ENCODE measurements at places on chromosomes 12 and 14.

GRCh38 chr12:119840582-119840981 is 36.5 kb downstream of the CIT start:
- DNase-seq, result no peak

GRCh38 chr14:39621223-39621622 is 189.0 kb upstream of the FBXO33 start:
- no peak for DNase-seq

DNA sequence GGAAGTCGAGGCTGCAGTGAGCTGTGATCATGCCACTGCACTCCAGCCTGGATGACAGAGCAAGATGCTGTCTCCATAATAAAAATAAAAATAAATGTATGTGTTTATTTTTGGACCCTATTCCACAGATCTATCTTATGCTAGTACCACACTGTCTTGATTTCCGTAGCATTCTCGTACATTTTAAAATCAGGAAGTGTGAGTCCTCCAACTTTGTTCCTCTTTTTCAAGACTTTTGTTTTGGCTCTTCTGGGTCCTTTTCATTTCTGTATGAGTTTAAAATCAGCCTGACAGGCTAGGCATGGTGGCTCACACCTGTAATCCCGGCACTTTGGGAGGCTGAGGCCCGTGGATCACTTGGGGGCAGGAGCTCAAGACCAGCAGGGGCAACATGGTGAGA is 25.8 kb downstream of the DAO start:
- no peak for DNase-seq

DNA sequence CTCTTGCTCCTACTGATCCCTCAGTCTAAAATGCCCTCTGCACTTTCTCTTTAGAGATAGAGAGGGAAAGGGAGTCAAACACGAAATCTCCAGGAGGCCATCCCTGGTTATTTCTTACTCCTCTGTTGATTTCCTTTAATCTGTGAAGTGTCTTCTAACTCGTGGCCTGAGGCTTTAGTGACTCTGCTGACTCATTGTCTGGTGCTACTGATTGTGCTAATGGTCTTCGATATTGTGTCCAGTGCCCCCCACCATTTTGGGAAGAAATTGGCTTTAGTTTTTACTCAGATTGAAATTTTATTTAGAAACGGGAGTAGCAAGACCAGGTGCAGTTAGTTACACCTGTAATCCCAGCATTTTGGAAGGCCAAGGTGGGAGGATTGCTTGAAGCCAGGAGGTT is 839 bp downstream of the CLEC9A start:
- no peak for DNase-seq

GRCh38 chr12:127767656-127768055 is 499.3 kb upstream of the TMEM132C start:
- DNase-seq, result no peak

- no peak for DNase-seq
These were observed 146.3 kb upstream of the CNOT2 start for GRCh38 chr12:70096759-70097410.

GRCh38 chr12:124716208-124717130 is 147.2 kb downstream of the SCARB1 start:
- no peak for DNase-seq

DNA sequence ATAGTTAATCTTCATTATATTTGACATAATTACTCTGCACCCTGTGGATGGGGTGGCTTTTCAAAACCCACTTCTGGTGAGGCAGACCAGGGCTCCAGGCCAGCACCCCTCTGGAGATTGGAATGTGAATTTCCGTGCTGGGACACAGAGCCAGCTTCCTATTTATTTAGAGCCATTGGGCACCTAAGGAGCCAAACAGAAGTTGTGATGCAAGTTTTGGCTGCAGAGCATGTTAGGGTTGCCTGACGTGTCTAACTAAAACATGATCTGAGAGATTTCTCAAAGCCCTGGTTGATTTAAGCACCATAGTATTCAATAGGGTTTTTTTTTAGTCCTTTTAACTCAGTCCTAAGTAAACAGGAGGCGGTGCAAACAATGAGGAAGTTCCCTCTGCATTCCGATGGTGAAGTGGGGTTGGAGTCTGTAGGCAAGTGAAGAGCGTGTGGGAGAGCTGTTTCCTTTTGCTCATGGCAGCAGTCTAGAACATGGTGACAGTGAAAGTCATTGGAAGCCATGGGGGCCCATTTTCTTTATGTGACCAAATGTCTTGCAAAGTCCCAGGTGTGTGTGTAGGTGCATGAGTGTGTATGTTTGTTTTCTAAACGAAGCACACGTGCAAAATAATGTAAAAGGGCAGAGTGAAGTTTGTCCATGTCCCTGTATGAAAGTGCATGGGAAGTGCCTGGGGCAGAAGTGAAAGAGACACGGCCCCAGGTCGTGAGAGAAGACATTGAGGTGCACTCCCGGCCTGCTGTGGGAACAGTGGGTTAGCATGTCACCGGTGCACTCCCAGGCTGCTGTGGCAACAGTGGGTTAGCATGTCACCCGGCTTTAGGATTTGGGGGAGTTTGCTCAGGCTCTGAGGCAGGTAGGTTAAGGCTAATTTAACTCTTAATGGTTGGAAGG is 117.7 kb downstream of the PRKCH start:
- no peak for DNase-seq

DNA sequence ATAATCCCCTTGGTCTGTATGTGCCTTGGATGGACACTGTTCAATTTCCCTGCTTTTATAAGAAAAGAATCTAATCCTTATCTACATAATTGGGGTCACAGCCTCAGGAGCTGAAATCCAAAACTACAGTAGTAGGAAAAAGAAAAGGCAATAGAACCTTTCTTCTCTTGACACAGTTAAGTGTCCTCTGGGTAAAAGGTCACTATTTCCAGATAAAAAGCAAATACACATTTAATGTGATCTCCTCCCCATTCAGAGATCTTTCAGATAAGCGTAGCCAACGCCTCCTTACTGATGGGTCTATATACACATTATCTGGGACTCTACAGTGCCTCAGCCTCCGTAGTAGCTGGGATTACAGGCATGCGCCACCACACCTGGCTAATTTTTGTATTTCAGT is 73.4 kb downstream of the CLIP1 start:
- DNase-seq, result no peak

GRCh38 chr12:53205747-53206419 is 1.2 kb downstream of the ITGB7 start:
- DNase-seq, result peak; percentile 35

DNA sequence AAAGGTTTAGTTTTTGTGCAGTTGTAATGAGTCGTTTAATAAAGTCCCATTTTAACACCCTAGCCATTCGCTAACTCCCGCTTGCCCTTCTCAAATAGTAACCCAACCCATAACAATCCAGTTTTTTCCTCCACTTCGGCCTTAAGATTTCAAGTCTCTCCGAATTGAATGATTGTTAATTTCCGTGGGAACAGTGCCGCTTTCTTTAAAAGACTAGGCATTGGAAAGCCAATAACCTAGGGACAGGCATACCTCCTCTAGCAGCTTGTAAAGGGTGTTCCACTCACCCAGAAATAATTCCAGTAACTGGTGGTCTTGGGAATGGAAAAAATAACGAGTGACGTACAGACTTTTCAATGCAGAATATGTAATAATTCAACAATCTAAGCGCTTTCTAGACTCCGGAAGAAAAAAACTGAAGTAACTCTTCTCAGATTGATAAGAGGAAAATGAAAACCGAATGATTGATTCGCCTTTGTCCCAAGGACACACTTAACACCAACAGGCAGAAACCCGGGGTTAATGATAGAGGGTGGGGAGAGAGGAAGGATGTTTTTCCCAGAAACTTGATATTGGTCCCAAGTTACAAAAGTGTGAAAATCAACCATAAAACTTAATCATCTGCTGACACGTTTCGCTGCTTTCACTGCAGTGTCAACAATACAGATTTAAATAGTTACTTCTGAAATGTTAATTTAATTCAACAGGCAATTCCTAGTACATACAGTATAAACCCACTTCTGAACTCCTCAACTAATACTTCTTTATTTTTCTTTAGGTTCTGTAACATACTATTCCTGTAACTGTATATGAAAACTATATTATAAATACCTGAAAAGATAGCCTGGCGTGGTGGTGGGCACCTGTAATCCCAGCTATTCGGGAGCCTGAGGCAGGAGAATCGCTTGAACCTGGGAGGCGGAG is 1.0 kb upstream of the SINHCAF start:
- DNase-seq, result no peak

- no peak for DNase-seq
These were observed 17.8 kb downstream of the TAS2R50 start for GRCh38 chr12:10968765-10969456.

DNA sequence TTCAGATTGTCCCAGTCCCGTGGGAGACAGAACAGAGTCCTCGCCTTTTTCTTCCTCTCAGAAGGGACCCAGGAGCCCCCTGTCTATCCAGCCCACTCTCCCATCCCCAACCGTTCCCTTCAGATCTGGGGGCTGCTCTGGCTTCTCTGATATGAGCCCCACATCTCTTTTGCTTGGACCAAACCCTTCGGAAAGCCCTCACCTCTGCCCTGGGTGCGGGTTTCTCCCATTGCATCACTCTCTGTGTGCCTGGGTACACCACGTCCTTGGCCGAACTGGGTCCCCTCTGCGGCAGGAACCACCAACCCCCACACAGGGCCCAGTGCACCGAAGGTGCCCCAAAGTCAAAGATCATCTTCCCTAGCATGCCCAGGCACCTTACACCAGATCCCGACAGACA is 87.8 kb downstream of the DICER1 start:
- DNase-seq, result no peak

- DNase-seq, result no peak
These were observed 53.5 kb upstream of the RNU6-8 start for GRCh38 chr14:32256576-32256975.

DNA sequence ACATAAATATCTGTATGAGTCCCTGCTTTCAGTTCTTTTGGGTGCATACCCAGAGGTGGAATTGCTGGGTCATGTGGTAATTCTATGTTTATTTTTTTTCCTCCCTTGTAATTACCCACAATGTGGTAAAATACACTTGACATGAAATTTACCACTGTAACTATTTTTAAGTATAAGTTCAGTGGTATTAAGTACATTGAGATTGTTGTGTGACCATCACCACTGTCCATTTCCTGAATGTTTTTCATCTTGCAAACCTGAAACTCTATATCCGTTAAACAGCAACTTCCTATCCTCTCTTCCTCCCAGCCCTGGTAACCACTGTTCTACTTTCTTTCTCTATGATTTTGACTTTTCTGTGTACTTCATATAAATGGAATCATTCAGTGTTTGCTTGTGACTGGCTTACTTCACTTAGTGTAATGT is 51.4 kb downstream of the BORCS5 start:
- no peak for DNase-seq

- no peak for DNase-seq
These were observed 28.0 kb downstream of the ERH start for GRCh38 chr14:69370061-69370460.

- DNase-seq, result no peak
These were observed 64.2 kb upstream of the EEA1 start for GRCh38 chr12:92993259-92993658.

DNA sequence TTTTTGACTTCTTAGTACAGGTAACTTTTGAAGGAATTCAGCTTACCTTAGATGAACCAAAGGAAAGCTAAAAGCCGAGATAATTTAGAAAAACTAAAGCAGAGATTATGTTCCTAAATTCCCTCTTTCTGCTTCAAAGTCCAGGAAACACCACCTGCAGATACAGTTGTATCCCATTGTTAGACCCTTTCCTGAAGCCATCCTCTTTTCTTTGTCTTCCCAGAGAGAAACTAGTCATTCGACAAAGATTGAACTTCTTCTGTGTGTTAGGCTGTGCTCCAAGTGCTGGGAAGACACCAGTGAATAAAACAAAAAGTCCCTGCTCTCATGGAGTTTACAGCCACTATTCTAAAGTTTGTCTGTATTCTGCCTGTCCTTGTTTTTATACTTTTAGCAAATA is 29.3 kb downstream of the PPM1A start:
- DNase-seq, result no peak

- DNase-seq, result no peak
These were observed 34.9 kb upstream of the AEBP2 start for GRCh38 chr12:19404242-19404880.

GRCh38 chr14:59595071-59595470 is 18.5 kb upstream of the CCDC175 start:
- DNase-seq, result no peak

- DNase-seq, result no peak
These were observed 38.3 kb upstream of the CATSPERB start for GRCh38 chr14:91770185-91770584.

DNA sequence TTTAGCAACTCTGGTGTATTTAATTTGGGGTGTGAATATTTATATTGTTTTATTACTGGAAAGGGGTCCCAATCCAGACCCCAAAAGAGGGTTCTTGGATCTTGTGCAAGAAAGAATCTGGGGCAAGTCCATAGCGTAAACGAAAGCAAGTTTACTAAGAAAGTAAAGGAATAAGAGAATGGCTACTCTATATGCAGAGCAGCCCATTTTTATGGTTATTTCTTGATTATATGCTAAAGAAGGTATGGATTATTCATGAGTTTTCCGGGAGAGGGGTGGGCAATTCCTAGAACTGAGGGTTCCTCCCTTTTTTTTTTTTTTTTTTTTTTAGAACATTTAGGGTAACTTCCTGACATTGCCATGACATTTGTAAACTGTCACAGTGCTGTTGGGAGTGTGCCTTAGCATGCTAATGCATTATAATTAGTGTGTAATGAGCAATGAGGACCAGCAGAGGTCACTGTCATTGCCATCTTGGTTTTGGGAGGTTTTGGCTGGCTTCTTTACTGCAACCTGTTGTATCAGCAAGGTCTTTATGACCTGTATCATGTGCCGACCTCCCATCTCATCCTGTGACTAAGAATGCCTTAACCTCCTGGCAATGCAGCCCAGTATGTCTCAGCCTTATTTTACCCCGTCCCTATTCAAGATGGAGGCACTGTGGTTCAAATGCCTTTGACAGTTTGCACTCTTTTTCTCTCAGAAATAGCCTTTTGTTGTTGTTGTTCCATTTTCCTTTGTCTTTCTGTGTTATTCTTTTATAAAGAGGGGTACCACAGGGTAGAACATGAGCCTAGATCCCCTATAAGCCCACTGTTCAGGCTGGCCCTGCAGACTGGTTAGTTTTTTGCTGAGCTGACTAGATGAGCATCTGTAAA is 75.5 kb upstream of the DCD start:
- no peak for DNase-seq

- DNase-seq, result no peak
These were observed 57.0 kb upstream of the NPFF start for GRCh38 chr12:53564278-53564677.

Measured in stimulated activated CD8-positive, alpha-beta memory T cell treated with anti-CD3 and anti-CD28 coated beads, Interleukin-4, amount 100 ng/mL, for 1 hour (primary cell).